ENCODE measurements at places on chromosomes 6 and 20.

DNA sequence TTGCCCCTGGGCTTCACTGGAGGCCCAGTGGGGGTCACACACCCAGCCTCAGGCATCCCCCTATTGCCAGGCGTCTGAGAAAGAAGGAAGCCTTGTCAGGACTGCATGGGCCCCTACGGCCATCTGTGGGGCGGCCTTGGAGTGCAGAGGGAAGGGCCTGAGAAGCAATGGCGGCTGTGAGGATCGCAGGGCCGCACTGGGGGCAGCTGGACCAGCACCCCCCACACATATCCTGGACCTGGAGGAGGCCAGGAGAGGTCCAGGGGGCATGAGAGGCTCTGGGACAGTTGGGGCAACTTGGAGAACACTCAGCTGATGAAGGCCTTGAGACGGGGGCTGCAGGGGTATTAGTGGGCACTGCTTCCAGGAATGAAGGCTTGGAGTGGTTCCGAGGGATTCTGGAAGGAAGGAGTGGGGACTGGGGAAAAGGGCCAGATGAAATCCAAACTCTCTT, 16.5 kb downstream of the MDFI start:
- DNase-seq = no peak

GRCh38 chr20:11436113-11436905, 481.4 kb upstream of the BTBD3 start:
- no peak for DNase-seq

GRCh38 chr6:148307405-148307804, 35.2 kb upstream of the SASH1 start:
- DNase-seq = no peak

DNA sequence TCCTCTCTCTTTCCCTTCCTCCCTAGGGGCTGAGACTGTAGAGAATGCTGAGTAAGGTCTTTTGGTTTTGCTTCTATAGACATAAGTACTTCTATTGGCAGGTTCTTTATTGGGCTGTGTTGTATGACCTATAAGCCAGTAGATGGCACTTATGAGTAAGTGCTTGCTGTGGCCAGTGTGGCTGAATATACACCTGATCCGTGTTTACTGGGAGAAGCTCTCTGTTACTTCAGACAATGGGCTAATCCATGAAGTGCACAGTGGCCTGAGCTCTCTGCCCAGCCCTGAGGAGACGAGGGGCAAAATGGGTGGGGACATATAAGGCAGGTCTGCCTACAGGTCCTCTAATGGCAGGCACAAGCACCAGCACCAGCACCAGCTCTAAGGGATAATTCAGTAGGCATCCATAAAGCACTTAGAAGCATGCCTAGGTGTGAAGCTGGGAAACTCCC, 610.3 kb downstream of the RNF144B start:
- no peak for DNase-seq

DNA sequence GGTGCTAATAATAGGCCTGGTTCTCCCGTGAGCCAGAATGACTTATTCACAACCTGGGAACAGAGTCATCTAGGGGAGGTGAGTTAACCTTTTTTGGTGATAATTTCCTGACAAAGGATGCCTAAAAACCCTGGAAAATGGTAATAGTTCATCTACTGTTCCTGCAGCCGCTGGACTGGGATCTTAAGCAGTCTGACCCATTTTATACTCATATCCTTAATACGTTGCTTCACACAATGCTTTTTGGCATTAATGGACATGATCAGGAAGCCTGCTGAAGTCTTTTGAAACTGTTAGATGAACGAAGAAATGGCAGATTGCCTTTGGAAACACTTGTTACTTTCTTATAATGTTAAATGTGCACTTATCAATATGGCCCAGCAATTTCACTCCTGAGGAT, 81.9 kb upstream of the BMP2 start:
- DNase-seq = no peak

- no peak for DNase-seq
Observed at GRCh38 chr20:35304956-35305355, 12.7 kb upstream of the FAM83C start.

DNA sequence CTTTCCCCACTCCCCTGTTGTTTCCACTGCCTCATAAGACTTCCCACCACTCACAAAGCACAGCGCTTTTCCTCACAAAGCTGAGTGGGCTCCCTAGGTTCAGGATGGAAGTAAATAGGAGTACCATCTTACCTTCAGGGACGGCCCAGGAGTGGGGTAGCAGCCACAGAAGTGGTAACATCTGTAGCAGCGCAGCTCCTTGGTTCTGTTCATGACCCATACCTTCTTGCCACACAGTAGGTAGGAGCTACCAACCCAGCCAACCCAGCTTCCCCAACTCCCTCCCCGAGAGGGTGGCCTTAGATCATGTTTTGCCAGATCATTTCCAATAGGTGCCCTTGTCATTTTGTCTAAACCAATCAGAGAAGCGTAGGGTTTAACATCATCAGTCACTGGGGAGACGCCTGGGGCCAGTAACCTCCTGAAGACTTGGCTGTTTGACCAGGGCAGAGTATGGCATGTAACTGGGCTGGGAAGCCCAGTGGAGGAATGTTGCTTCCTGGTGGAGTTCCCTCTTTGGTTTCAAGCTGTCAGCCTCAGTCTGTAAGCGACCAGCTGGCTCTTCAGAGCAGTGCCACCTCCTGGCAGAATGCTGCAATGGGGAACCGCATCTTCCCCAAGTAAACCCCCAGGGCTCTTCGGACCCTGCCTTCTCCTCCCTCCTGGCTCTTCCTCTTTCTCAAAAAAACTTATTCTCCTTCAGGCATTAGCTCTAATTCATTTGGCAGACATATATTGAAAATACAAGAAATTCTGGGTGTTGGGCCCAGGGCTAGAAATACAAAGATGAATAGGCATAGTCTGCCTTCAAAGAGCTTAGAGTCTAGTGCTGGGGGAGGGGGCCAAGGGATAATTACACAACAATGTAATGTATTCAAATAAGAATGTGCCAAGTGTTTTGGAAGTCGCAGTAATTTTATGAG, at the start of gene HLA-DMA:
Gene HLA-DMA, minus strand, starts transcription at position 281 of the 923 bp plus-strand sequence. Its CDS starts 61 bp downstream, at position 220.
- no peak for DNase-seq

DNA sequence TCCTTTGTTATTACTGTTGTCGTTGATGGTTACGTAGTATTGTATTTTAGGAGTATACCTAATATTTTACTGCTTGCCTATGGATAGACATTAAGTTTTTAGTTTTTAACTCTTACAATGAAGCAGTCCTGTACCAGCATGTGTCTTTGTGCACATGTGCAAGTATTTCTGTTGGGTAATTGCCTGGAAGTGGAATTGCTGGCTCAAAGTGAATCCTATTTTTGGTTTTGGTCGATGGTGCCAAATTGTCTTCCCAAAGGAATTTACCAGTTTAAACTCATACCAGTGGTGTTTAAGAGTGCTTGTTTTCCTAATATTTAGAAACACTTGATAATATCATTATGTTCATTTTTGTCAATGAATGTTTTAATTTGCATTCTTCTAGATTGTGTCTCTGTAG, 75.5 kb downstream of the ANKS1A start:
- DNase-seq = no peak

GRCh38 chr6:75892384-75892783, 143.3 kb downstream of the MYO6 start:
- no peak for DNase-seq

- DNase-seq = no peak
Observed at GRCh38 chr20:21228511-21228910, 74.6 kb upstream of the XRN2 start.

GRCh38 chr6:12012558-12013306, 620 bp downstream of the HIVEP1 start:
- DNase-seq = peak; percentile 14

DNA sequence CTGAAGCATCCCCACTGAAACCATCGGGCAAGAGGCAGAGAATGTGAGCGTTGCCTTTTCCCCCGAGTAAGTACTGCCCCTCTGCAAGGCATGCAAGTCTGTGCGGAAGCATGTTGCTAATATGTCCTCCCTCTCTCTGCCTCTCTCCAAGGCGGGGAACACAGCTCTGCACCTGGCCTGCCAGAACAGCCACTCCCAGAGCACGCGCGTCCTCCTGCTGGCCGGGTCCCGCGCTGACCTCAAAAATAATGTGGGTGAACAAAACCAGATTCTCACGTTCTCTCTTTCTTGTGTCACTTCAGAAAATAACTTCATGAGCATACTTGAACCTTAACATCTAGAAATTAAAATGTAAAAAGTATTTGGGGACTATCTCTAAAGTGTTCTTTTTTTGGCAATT, 26.4 kb downstream of the LYRM2 start:
- DNase-seq = no peak
